ENCODE measurements at places on chromosomes 4 and X.

DNA sequence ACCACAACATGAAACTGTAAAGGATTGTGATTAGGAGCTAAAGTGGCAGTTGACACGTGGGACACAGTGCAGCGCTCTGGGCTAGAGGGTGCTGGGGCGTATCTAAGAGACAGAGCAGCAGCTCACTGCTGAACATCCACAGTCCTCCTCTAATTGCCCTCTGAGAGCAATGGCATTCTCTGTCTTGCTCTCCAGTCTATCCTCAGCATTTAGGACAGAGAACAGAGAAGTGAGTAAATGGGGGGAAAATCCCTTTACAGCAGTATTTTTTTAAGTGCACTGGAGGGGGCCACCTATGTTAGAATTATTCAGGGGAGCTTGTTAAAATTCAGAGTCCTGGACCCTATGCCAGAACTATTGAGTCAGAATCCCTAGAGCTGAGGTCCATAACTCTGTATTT lies 4.2 kb upstream of the TMEM154 start:
- DNase-seq, result no peak

- no peak for DNase-seq
Observed at GRCh38 chr4:55859711-55860110, 6.3 kb downstream of the EXOC1 start.

- no peak for DNase-seq
Observed at GRCh38 chr4:111802191-111802590, 343.1 kb upstream of the FAM241A start.

DNA sequence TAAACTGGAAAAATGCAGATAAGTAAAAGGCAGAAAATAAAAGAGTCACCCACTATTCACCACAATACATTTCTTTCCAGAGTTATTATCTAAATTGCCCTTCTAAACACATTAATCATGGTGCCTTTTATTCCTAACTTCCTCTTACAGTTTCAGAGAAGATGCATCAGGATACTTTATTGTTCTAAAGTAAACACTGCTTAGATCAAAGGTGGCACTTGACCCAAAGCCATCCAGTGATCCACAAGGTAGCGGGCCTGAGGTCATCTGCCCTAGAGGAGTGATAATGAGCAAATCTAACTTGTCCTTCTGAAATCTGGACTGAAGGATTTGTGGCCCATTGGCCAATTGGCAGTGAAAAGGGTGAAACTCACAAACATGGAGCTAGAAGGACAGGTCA lies 12.0 kb upstream of the TMEM154 start:
- no peak for DNase-seq

DNA sequence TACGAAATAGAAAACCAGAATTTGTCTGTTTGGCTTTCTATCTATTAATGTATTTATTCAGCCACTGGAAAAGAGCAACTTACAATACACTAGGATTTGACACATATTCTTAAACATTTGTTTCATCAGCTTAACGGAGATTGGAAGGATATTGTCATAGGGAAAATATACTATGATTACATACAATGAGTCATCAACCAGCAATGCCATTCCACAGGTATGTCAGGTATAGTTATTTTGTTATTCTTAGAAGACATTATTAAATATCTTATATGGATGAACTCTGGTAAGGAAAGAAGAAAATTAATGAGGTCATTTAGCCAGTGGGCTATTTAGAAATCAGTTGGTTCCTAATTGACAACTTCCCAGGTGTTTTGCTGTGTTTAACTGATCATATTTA lies 926.6 kb downstream of the STIM2 start:
- no peak for DNase-seq

DNA sequence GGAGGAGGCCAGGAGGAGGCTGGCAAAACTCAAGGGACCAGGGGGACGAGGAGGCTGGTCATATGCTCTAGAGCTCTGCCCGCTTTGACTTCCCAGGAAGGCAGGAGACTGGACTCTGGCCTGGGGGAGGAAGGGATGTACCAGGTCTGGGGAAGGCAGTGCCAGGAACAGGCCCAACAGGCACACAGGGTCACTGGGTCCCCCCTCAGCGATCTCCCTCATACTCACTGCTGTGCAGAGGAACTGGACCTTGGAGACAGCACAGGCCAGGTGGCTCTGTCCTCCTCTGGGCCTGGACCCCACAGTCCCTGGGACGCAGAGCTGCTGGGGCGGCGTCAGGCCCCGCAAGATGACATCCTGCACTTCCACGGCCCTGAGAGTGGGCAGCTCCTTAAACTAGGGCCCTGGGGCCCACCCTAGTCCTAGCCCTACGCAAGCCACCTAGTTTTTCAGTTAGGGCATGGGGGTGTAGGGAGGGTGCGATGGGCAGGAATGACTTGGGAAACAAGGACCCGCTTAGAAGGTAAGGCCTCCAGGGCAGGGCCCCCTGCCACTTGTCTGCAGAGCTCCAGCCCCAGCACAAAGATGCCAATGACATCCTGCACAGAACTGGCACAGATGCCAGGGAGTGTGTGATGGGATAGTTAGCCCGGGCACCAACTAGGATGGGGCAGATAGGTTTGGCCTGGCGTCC lies 59.5 kb downstream of the HTRA3 start:
- no peak for DNase-seq

DNA sequence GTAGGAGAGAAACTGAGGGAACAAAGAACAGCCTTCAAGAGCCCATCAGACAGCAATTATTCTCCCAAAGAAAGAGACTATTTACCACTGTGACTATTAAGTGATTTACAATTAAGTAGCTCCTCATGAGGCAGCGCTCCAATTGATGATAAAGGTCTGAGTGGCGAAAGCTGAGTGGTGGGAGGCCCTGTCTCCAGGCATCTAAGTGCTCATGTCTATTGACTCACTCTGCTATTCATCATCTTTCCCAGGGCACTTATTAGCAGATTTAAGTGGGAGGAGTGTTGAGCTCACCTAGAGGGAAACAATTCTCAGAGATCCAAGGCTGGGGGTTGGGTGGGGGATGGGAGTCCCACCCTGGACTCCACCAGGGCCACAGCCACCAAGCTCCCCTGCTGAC lies 23.3 kb downstream of the AMER1 start:
- DNase-seq, result no peak

DNA sequence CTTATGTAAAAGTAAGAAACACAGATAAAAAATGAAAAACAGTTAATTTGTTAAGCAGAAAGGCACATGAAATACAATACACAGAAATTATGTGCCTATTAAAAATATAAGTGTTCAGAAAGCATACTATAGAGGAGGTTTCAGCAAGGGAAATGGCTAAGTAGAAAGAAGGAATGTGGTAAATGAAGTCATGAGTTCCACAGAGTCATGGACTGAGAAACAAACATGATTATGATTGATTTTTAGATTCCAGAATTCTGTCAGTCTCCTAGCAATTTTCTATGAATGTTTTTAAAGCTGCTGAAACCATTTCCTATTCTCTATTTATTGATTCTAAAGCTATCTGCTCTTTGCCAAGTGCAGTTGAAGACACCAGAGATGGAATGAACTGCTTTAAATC lies 1398.4 kb downstream of the ARAP2 start:
- no peak for DNase-seq
